ENCODE measurements at places on chromosomes 6 and 20. TPM values are rescaled to one million over a fixed set of nuclear protein-coding genes. Genes with fewer than 3 reads are reported as not detected.
A peak's percentile ranks its signal among the peaks of the same experiment; 100 is the strongest.

Gene SIGLEC1
- total RNA-seq = 0.03 TPM

- H3K4me1 ChIP-seq = no peaks in the 10 kb centered on the region
- no peak overlapping the region for H3K27ac ChIP-seq
- no peak for DNase-seq
- H3K36me3 ChIP-seq = no peaks in the 10 kb centered on the region
- no peaks in the 10 kb centered on the region for H3K27me3 ChIP-seq
These were observed 33.4 kb upstream of the MRPS18A start for GRCh38 chr6:43720999-43721398.

- H3K36me3 ChIP-seq = no peaks in the 10 kb centered on the region
- peaks cover 3% of the 10 kb centered on the region for H3K27me3 ChIP-seq
- DNase-seq = no peak
- no peak overlapping the region for H3K4me3 ChIP-seq
- no peaks in the 10 kb centered on the region for H3K4me1 ChIP-seq
These were observed 15.2 kb downstream of the DNAH8 start for GRCh38 chr6:38730140-38730862.

DNA sequence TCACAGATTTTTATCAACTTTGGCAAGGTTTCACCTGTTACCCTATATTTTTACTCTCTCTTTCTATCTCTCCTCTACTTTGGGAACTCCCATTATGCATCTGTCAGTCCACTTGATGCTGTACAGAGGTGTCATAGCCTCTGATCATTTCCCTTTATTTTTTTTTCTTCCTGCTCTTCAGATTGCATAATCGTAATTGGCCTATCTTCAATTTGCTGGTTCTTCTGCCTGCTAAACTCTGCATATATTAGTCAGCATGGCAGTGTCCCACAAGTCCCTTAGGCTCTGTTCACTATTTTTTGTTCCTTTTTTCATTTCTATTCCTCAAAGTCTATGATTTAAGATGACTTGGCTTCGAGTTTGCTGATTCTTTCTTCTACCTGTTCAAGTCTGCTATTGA lies 44.7 kb upstream of the MICB start:
- no peaks in the 10 kb centered on the region for H3K36me3 ChIP-seq
- H3K27me3 ChIP-seq = peaks cover 6% of the 10 kb centered on the region
- H3K27ac ChIP-seq = no peak overlapping the region
- no peak for DNase-seq
- H3K4me3 ChIP-seq = no peak overlapping the region

GRCh38 chr20:34794006-34794585 lies 31.4 kb downstream of the NCOA6 start:
- H3K4me3 ChIP-seq = no peak overlapping the region
- no peaks in the 10 kb centered on the region for H3K27me3 ChIP-seq
- DNase-seq = no peak
- no peaks in the 10 kb centered on the region for H3K36me3 ChIP-seq

Gene SEC63
- total RNA-seq = 172 TPM

Gene BMP2
- 0.23 TPM for total RNA-seq

Gene FBXO5
- total RNA-seq = 33.6 TPM

DNA sequence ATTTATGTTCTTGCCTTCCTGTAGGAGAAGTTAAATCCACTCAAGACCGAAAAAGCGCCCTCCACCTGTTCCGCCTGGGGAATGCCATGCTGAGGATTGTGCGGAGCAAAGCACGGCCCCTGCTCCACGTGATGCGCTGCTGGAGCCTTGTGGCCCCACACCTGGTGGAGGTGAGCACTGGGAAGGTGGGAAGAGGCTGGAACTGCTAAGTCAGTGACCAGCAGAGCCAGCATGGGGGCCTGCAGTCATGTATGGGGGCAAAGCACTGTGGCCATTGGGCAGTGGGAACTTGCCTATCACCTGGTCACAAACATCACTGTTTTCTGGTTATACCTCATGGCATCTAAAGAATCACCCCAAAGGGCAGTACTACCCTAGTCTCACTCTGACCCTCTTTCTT lies 78.5 kb upstream of the PBOV1 start:
- H3K4me1 ChIP-seq = no peaks in the 10 kb centered on the region
- H3K27me3 ChIP-seq = no peaks in the 10 kb centered on the region
- H3K27ac ChIP-seq = no peak overlapping the region

Gene CLVS2
- total RNA-seq = 1.1 TPM

Gene LST1
- total RNA-seq = not detected

Gene CRYBG1
- total RNA-seq = 32.3 TPM

- H3K27me3 ChIP-seq = no peaks in the 10 kb centered on the region
- no peak overlapping the region for H3K4me3 ChIP-seq
- H3K27ac ChIP-seq = no peak overlapping the region
- H3K36me3 ChIP-seq = no peaks in the 10 kb centered on the region
These were observed 4.9 kb upstream of the LAMA4 start for GRCh38 chr6:112259337-112259675.

Gene NKX2-4
- total RNA-seq = not detected

Gene KCNQ5
- total RNA-seq = 9.4 TPM

DNA sequence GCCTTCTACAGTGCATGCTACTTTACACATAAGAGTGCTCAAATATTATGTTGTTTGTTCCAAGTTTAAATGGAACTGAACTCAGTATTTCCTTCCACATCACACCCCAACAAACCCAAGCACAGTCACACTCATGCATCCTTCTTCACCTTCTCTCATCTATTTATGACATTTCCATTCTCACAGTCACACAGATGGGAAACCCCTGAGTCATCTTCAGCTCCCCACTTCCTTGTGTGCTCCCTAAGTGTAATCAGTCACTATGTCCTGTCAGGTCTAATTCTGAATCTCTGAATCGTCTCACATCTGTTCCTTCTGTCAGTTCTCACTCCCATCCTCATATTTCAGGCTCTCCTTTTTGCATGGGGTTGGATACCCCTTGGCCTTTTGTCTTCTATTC lies 96.0 kb downstream of the RIMS1 start:
- H3K36me3 ChIP-seq = no peaks in the 10 kb centered on the region
- DNase-seq = no peak
- H3K4me3 ChIP-seq = no peak overlapping the region
- H3K27me3 ChIP-seq = no peaks in the 10 kb centered on the region
- H3K4me1 ChIP-seq = no peaks in the 10 kb centered on the region
- H3K27ac ChIP-seq = no peak overlapping the region

Gene IL20RA
- not detected for total RNA-seq

Gene MAN1A1
- total RNA-seq = 3.2 TPM

GRCh38 chr20:32205843-32206759 lies 1.4 kb downstream of the PLAGL2 start:
- no peak for DNase-seq
- peaks cover 36% of the 10 kb centered on the region for H3K4me1 ChIP-seq
- H3K4me3 ChIP-seq = peak overlapping the region; percentile 98

- H3K4me3 ChIP-seq = no peak overlapping the region
- H3K27me3 ChIP-seq = no peaks in the 10 kb centered on the region
- no peak overlapping the region for H3K27ac ChIP-seq
- no peak for DNase-seq
These were observed 20.9 kb downstream of the SCAF8 start for GRCh38 chr6:154754152-154754551.

DNA sequence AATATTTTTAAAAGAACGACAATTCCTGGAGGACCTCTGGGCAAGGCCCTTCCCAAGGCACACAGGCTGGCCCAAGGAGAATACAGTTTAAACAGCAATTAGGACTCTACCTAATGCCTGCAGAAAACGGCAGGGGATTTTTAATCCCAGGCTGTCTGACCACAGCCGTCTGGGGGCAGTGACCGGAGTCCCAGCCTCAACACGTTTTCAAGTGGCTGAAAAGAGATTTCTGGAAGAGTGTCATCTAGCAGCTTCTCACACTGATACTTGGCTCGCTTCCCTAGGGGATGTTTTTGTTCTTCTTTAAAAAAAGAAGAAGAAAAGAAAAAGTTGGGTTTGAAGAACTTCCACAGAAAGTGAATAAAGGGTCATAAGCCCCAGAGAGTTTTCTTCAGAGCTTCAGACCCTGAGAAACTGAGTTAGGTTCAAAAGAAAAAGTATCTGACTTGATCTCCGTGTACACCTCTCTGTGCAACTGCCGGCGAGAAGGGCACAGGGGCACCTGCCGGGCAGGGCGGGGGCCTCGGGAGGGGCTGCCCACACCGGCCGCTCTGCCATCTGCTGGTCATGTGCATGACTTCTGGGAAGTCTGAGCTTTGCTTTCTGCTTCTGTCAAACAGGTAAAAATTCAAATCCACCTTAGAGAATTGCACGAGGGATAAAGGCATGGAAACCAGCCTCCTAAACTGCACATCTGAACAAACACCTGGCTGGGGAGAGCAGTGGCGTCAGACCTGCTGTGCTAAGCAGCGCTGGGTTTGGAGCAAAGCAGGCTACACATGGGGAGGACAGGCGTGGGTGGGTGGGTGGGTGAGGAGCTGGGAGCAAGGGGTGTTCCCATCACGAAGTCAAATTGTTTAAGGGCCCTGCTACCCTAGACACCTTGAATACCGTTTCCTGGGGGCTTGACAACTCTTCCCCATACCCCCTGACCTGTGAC lies 33.0 kb downstream of the RRBP1 start:
- H3K27ac ChIP-seq = no peak overlapping the region
- no peaks in the 10 kb centered on the region for H3K27me3 ChIP-seq
- DNase-seq = no peak
- H3K4me3 ChIP-seq = no peak overlapping the region
- H3K36me3 ChIP-seq = no peaks in the 10 kb centered on the region

DNA sequence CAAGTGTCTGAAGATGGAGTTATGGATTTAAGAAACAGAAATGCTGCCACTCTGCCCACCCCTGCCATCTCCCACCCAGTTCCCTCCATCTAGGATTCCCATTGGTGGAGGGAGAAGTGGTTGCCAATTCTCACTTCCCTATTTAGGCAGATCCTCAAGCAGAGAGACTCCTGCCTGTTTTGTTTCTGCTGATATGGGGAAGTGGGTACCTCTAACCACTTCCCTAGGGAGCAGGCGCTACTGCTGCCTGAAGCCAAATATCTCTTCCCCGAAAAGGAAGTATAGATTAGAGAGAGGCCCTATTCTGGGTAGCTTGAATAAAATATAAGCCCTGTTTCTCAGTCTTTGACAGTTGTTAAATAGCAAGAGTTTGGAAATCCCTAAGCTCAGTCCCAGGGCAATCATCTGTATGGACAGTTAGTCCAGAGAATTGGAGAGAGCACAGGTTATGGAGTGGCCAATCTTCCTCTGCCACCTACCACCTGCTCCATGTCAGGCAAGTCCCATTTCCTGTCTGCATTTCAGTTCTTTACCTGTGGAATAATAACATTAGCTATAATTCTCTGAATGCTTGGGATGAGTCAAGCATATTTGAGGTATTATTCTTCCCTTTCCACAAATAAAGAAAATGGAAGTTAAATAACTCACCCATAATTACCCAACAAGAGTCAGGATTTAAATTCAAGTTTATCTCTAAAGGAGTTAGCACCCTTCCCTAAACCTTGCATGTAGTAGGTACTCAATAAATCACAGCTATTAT lies 2.6 kb upstream of the ADGB start:
- H3K27me3 ChIP-seq = 0 out of 2 replicates have a peak, but pooled peaks cover 2% of the 10 kb centered on the region
- H3K27ac ChIP-seq = no peak overlapping the region
- H3K4me1 ChIP-seq = no peaks in the 10 kb centered on the region
- H3K36me3 ChIP-seq = no peaks in the 10 kb centered on the region
- no peak for DNase-seq
- no peak overlapping the region for H3K4me3 ChIP-seq

DNA sequence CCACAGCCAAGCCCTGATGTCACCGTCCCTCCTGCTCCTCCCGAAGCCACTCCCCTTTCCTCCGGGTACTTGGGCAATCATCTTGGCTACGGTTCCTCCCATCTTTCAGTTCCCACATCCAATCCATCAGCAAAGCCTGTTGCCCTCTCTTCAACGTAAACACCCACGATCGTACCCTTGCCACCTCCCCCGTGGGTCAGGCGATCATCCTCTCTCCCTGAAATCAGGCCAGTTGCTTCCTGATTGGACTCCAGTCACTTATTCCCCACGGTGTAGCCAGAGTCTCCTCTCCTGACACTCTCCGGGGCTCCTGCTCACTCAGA lies 44.5 kb downstream of the SULF2 start:
- no peaks in the 10 kb centered on the region for H3K36me3 ChIP-seq
- no peak overlapping the region for H3K27ac ChIP-seq
- DNase-seq = no peak
- no peaks in the 10 kb centered on the region for H3K27me3 ChIP-seq
- H3K4me1 ChIP-seq = no peaks in the 10 kb centered on the region

DNA sequence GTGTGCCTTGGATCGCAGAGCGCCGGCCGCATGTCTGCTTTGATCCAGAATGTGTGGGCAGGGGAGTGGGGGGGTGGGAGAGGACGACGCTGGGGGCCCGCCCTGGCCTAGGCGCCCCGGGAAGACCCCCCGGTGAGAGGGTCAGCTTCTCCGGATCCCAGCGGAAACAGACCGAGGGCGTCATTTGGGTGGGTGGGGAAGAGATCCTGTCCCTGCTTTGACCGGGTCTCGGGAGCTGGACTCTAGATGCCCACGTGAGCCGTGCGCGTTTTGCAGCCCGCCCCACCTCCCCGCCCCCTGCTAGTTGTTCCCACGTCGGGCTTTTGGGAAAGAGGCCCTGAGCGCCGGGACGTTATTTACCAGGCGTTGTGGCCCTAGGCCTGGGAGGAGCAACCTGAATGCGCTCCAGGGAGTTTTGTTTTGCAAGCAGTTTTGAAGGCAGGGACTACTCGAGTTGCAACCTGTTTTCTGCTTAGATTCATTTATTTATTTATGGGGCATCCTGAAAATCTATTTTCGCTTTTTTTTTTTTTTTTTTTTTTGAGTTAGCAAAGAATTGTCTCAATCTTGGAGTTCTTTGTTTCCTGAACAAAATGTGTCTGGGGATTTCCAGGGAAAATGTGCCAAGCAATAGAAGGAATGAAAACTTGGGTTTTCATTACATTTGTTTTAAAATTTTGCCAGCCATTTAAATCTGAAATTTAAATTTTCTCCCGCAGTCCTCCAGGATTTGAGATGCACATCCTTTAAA lies 1.6 kb downstream of the DSP start:
- H3K27ac ChIP-seq = peak overlapping the region; percentile 15
- H3K27me3 ChIP-seq = peaks cover 29% of the 10 kb centered on the region
- peaks cover 2% of the 10 kb centered on the region for H3K36me3 ChIP-seq
- H3K4me1 ChIP-seq = peaks cover 4% of the 10 kb centered on the region
- no peak for DNase-seq

GRCh38 chr6:118892355-118892991 lies 1.5 kb upstream of the ASF1A start:
- H3K27ac ChIP-seq = peak overlapping the region; percentile 96
- peaks cover 29% of the 10 kb centered on the region for H3K4me1 ChIP-seq
- no peaks in the 10 kb centered on the region for H3K27me3 ChIP-seq
- no peak for DNase-seq
- H3K4me3 ChIP-seq = peak overlapping the region; percentile 98

Gene PPP1R3G
- total RNA-seq = 0.44 TPM

GRCh38 chr20:63068711-63069367 lies 62.1 kb upstream of the BHLHE23 start:
- H3K27ac ChIP-seq = no peak overlapping the region
- H3K27me3 ChIP-seq = no peaks in the 10 kb centered on the region
- DNase-seq = no peak
- H3K4me3 ChIP-seq = no peak overlapping the region
- H3K4me1 ChIP-seq = peaks cover 24% of the 10 kb centered on the region

- H3K36me3 ChIP-seq = no peaks in the 10 kb centered on the region
- DNase-seq = no peak
- H3K27ac ChIP-seq = no peak overlapping the region
- H3K4me3 ChIP-seq = no peak overlapping the region
These were observed 996.5 kb downstream of the GRIK2 start for GRCh38 chr6:102389994-102390393.

Gene ARHGAP18
- 11.6 TPM for total RNA-seq

- no peaks in the 10 kb centered on the region for H3K36me3 ChIP-seq
- no peak for DNase-seq
- no peaks in the 10 kb centered on the region for H3K27me3 ChIP-seq
- H3K4me3 ChIP-seq = no peak overlapping the region
These were observed 51.1 kb upstream of the NFATC2 start for GRCh38 chr20:51593584-51593983.
